ENCODE measurements at places on chromosomes 5 and 9. TPM values are rescaled to one million over a fixed set of nuclear protein-coding genes. Genes with fewer than 3 reads are reported as not detected.

The RAB3C gene
- total RNA-seq, result not detected

The IL13 gene
- total RNA-seq, result not detected

The GBGT1 gene
- 14.1 TPM for total RNA-seq

The BDP1 gene
- total RNA-seq, result 56.4 TPM

The LPAR1 gene
- under 0.01 TPM for total RNA-seq

The ITK gene
- total RNA-seq, result not detected

The TERT gene
- total RNA-seq, result under 0.01 TPM

The MLANA gene
- not detected for total RNA-seq
